ENCODE measurements at places on chromosomes 2 and 18.

DNA sequence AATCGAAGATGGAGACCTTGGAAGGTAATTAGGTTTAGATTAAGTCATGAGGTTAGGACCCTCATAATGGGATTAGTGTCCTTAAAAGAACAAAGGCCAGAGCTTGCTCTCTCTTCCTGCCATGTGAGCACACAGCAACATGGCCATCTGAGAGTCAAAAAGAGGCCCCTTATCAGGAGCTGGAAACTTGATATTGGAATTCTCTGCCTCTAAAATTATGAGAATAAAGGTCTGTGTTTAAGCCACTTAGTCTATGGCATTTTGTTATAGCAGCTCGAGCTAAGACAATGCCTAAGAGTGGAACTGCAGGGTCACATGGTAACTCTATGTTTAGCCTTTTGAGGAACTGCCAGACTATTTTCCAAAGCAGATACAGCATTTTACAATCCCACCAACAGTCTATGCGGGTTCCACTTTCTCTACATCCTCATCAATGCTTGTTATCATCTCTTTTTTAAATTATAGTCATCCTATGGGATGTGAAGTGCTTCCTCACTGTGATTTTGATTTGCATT lies 42.4 kb downstream of the THADA start:
- DNase-seq: no peak

- no peak for DNase-seq
These were observed 332.9 kb downstream of the DSC3 start for GRCh38 chr18:30709595-30709994.

- no peak for DNase-seq
These were observed 9.1 kb upstream of the UNC80 start for GRCh38 chr2:209762563-209762962.

DNA sequence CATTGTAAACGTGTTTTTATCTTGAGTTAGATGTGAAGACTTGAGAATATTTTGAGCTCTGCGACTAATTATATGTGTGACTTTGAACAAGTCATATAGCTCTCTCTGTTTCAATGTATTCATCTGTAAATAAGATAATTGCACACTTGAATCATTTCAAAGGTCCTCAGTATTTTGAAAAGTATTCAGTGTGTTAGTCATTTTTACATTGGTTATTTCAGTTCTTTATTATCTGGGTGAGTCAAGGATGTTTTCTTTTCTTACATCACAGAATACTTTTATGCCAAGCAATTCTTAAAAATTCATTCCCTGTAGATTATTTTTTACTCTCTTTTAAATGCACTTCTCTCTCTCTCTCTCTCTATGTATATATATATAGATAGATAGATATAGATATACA lies 1098.0 kb upstream of the ZEB2 start:
- no peak for DNase-seq

- DNase-seq: no peak
These were observed 268.2 kb downstream of the PRKCE start for GRCh38 chr2:45919711-45920111.

- no peak for DNase-seq
These were observed 134.5 kb downstream of the FBXO15 start for GRCh38 chr18:74012954-74013630.

GRCh38 chr2:109703077-109703476 lies 88.9 kb downstream of the SOWAHC start:
- no peak for DNase-seq

DNA sequence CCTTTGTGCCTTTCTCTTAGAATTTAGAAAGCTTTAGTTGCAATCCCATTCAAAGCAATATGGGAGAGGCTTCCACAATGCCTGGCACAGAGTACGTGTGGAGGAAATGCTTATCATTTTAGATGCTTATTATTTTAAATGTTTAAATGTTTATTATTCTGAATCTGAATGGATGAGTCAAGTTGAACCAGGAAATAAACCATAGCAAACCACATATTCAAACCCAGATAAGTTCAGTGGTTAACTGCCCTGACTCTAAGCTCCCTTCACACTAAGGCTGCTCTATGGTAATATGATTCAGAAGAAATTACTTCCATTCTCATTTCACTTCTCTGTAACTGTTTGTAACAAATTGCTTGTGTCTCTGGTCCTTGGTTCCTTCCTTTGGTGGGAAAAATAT lies 5.2 kb upstream of the PPP4R1 start:
- no peak for DNase-seq

GRCh38 chr2:64288321-64289193 lies 144.3 kb upstream of the PELI1 start:
- no peak for DNase-seq

DNA sequence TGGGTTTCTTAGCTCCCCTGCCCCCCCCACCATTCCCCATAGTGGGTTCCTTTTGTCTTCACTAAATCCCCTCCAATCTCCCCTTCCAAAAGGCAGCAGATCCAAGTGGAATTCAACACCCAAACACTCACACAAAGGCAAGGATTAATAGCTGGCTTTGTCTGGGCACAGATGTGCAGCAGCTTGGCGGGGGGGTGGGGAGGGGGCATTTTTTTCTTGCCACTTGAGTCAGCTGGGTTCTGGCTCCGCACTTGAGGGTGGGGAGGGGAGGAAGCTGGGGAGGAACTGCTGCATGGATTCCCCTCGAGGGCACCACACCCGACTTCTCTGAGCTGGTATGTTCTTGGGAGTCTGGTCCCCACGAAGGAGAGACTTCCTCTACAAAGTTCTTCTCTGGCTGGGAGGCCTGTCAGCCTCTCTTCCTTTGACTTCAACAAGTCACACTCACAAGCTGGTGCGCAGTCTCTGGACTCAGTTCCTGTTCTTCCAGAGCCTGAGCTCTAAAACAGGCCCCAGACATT lies 36.0 kb downstream of the SERTAD2 start:
- no peak for DNase-seq

DNA sequence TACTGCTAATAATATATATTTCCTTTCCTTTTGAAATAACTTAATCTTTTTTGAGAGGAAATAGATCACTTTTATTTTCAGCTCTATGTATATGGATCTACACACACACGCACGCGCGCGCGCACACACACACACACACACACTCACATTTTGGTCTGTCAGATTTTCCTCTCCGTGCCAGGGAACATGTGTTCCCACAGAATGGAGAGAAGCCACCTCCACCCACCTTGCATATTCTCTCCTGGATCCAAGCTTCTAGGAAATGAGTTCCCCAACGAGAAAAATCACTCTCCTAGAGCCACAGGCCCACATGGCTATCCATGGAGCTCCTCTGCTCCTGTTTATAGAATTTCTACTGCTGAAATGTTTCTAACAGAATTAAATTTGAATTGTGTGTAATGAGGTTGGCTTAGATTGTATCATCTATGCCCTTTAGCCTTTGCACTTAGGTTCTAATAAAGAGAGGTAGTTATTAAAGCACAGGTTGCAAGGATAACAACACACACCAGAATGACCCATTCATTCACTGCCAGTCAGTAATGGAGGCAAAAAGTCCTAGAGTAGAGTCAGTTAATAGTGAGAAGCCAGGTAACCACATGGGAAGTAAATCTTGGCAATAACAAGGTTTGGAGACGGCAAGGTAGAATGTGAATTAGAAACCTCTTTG lies 19.7 kb downstream of the IFIH1 start:
- DNase-seq: no peak

DNA sequence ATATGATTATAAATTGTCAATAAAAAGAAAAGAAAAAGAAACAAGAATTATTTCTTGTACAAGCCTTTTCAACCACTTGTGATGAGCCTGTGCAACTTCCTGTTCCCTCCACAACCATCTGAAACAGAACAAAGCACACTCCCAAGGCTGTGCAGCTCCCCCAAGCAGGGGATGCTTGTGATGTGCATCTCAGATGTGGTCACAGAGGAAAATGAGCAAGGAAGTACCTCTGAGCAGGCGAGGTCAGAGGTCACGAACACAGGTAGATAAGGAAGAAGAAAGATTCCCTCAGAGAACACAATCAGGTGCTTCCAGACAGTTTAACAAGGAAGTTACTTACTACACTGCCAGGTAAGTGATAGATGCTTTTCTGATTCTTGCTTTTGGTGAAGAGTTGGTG lies 274.8 kb upstream of the SLC39A10 start:
- DNase-seq: no peak

- DNase-seq: no peak
These were observed 155.3 kb downstream of the PRKCE start for GRCh38 chr2:45806563-45807358.

Measured in left lung (tissue), 14 donors.